ENCODE measurements at places on chromosomes 1 and 21.

- no peaks in the 10 kb centered on the region for H3K36me3 ChIP-seq
- H3K4me1 ChIP-seq, result no peaks in the 10 kb centered on the region
- no peak overlapping the region for H3K27ac ChIP-seq
- H3K27me3 ChIP-seq, result no peaks in the 10 kb centered on the region
These were observed 311.9 kb upstream of the PTBP2 start for GRCh38 chr1:96409689-96410088.

DNA sequence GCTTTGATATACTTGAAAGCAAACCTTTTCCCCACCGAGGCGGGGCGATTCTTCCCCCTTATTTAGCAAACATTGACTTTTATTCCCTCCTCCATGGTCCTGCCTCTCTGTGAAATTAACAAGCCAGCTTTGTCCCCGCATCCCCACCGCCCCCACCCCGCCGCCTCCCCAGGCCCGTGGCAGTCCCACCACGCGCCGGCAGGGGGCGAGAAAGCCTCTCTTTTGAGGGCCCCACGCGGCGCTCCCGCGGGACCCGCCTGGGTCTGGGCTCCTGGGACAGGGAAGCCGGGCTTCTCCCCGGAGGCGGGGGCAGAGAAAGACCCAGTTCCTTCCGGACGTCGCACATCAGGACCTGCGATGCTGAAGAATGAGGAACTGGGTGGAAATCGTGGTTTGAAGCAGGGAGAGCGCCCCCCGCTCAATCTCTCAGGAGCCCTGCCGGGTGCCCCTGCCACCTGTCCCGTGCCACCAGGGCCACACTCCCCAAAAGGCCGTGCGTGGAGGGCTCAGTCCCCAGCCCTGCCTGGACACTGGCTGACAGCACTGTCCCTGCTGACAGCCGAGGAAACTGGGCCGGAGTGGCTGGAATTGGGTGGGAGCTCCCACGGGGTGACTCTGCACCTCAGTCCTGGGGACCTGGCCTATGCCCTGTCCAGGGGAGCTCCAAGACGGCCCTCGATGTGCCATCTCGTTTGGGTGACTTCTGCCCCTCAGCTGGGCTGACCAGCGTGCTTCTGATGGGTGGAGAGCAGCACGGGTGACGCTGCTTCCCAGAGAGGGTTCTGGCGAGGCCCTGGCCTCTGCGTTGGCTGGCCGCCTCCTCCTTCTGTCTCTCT, 8.6 kb upstream of the ACTRT2 start:
- no peaks in the 10 kb centered on the region for H3K4me1 ChIP-seq
- no peaks in the 10 kb centered on the region for H3K36me3 ChIP-seq
- no peaks in the 10 kb centered on the region for H3K27me3 ChIP-seq
- no peak for DNase-seq

DNA sequence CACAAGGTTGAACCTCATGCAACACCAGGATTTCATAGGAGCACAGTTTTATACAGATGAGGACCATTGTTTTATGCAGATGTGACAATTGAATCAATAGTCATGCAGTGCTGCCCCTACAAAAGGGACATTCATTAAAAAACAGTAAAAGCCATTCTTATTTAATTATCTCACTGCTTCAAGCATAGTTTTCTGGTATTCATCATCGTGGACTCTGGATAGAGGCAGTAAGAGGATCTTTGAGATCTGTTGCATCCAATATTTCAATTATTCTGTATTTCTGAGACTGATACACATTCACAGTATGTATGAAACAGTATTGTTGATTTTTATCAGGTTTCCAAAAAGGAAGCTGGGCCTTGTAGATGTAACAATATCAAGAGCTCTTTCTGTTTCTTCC, 237.6 kb downstream of the RYR2 start:
- DNase-seq, result no peak
- no peak overlapping the region for H3K4me3 ChIP-seq
- H3K36me3 ChIP-seq, result no peaks in the 10 kb centered on the region
- H3K4me1 ChIP-seq, result no peaks in the 10 kb centered on the region

DNA sequence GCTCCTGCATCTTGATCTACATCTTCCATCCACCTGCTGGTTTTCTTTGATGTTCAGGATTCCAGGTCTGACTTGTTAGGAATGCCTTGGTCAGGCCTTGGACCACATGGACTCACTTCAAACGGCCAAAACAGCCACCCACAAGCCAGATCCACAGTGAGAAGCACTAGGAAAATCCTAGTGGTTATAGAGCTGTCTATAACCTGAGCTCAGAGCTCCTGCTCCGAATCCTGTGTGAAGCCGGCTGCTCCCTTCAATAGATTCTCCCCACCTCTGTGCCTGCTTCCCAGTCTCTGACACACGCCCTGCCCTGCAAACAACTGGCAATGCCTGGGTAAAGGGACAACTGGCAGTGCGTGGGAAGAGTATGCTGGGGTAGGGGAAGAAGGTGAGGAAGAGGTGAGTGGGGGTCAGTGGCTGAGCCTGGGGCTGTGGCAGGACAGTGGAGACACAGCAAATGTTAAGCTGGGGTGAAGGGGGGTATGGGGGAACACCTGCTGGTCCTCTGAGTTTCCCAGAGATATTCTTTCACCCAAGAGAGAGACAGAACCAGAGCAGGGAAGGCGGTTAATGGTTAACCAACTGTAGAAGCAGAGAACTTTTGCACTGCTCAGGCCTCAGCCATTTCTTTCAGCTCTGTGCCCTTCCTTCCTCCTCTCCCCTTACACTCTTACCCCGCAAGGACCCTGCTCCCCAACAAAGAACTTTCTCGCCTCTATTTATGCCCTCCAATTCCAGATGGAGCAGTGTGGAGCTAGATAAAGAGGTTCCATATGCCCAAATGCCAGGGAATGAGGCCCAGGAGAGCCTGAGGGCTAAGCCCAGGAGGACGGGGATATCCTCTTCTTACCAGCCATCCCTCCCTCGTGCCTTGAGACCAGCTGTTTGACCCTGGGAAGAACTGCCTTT, 4.5 kb downstream of the PLXNA2 start:
- H3K27me3 ChIP-seq, result peaks cover 28% of the 10 kb centered on the region
- no peak overlapping the region for H3K27ac ChIP-seq
- H3K4me1 ChIP-seq, result peaks cover 19% of the 10 kb centered on the region
- H3K4me3 ChIP-seq, result no peak overlapping the region

- H3K27ac ChIP-seq, result no peak overlapping the region
- H3K4me1 ChIP-seq, result no peaks in the 10 kb centered on the region
- H3K4me3 ChIP-seq, result no peak overlapping the region
These were observed 62.8 kb downstream of the NGF start for GRCh38 chr1:115275216-115275615.

GRCh38 chr21:41130883-41131282, 37.1 kb upstream of the BACE2 start:
- H3K4me1 ChIP-seq, result no peaks in the 10 kb centered on the region
- H3K27ac ChIP-seq, result no peak overlapping the region
- H3K27me3 ChIP-seq, result no peaks in the 10 kb centered on the region
- no peak for DNase-seq

GRCh38 chr1:202034683-202035462, 24.5 kb downstream of the ELF3 start:
- no peak for DNase-seq
- H3K4me1 ChIP-seq, result no peaks in the 10 kb centered on the region
- no peaks in the 10 kb centered on the region for H3K27me3 ChIP-seq
- no peak overlapping the region for H3K27ac ChIP-seq
- no peak overlapping the region for H3K4me3 ChIP-seq

DNA sequence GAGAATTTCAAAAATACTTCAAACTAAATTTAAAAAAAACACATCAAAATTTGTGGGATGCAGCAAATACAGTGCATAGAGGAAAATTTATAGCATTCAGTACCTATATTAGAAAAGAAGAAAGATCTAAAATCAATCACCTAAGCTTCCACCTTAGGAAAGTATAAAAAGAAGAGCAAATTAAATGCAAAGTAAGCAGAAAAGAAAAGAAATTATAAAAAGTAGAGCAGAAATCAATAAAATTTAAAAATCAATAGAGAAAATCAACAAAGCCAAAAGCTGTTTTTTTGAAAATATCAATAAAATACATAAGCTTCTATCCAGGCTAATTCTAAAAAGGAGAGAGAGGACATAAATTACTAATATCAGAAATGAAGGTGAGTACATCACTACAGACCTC, 255.4 kb downstream of the KCNH1 start:
- H3K4me1 ChIP-seq, result no peaks in the 10 kb centered on the region
- no peak overlapping the region for H3K27ac ChIP-seq
- no peak for DNase-seq
- no peaks in the 10 kb centered on the region for H3K27me3 ChIP-seq

GRCh38 chr1:170687621-170688020, 23.7 kb downstream of the PRRX1 start:
- no peak for DNase-seq
- no peak overlapping the region for H3K27ac ChIP-seq
- no peaks in the 10 kb centered on the region for H3K36me3 ChIP-seq
